ENCODE measurements at places on chromosomes 11 and 22.

- no peak for ATAC-seq
Observed at GRCh38 chr11:62513626-62514025, 33.0 kb downstream of the AHNAK start.

- ATAC-seq = peak; percentile 34
Observed at GRCh38 chr11:108131993-108132392, 10.6 kb downstream of the ACAT1 start.

- peak; percentile 4 for ATAC-seq
Observed at GRCh38 chr11:62645671-62645945, 805 bp downstream of the GANAB start.

GRCh38 chr22:36258701-36259614 is 6.0 kb downstream of the APOL1 start:
- ATAC-seq = peak; percentile 12

- ATAC-seq = peak; percentile 59
Observed at GRCh38 chr11:116913000-116913399, 75.6 kb upstream of the APOA1 start.

- no peak for ATAC-seq
Observed at GRCh38 chr11:45223496-45223895, 62.6 kb downstream of the SYT13 start.

DNA sequence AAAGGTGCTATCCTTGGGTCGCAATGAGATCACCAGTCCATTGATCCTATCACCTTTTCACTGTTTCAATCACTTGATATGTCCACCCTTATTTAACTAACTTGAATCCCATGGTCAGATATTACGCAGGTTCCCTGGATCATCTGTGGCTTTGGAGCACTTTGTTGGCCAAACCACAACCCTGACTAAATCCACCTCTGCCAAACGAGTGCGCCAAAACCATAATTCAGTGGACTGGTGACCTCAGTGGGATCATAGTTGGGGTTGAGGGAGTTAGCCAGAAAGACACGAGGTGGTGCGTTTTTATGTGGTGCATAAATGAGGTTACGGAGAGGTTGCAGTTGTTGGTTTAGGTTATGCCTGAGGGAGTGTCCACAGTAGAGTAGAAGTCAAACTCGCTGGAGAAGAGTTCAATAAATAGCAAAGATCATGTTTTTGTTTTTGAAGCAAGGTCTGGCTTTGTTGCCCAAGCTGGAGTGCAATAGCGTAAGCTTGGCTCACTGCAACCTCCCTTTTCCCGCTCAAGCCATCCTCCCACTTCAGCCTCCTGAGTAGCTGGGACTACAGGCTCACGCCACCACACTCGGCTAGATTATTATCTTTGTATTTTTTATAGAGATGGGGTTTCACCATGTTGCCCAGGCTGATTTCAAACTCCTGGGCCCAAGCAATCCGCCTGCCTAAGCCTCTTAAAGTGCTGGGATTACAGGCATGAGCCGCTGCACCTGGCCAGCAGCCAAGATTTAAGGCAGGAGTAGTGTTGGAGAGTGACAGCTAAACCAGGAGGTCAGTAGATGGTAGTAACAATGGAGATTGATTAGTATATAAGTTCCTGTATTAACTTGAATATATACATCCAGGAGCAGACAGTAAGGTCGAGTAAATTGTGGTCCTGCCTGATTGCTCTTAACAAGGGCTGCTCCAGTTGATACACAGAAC is 4.5 kb downstream of the FOXR1 start:
- peak; percentile 37 for ATAC-seq

GRCh38 chr11:22930816-22931594 is 70.7 kb upstream of the CCDC179 start:
- no peak for ATAC-seq

GRCh38 chr22:49869086-49869830 is 15.6 kb downstream of the ZBED4 start:
- ATAC-seq = no peak

- peak; percentile 84 for ATAC-seq
Observed at GRCh38 chr11:19200410-19201201, 1.2 kb downstream of the CSRP3 start.

- ATAC-seq = peak; percentile 84
Observed at GRCh38 chr11:78039919-78040671, 17.0 kb upstream of the KCTD14 start.

DNA sequence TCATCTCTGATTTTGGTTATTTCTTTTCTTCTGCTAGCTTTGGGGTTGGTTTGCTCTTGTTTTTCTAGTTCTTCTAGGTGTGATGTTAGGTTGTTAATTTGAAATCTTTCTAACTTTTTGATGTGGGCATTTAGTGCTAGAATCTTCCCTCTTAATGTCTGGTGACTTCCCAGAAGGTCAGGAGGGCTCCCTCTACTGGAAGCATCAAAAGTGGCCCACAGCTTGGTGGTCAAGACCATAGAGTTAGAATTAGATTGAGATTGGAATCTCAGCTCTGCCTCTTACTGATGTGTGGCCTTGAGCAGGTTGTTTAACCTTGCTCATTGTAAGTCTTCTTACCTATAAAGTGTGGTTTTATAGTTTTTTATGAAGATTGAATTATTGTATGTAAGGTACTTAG is 99.3 kb downstream of the FDX1 start:
- no peak for ATAC-seq

DNA sequence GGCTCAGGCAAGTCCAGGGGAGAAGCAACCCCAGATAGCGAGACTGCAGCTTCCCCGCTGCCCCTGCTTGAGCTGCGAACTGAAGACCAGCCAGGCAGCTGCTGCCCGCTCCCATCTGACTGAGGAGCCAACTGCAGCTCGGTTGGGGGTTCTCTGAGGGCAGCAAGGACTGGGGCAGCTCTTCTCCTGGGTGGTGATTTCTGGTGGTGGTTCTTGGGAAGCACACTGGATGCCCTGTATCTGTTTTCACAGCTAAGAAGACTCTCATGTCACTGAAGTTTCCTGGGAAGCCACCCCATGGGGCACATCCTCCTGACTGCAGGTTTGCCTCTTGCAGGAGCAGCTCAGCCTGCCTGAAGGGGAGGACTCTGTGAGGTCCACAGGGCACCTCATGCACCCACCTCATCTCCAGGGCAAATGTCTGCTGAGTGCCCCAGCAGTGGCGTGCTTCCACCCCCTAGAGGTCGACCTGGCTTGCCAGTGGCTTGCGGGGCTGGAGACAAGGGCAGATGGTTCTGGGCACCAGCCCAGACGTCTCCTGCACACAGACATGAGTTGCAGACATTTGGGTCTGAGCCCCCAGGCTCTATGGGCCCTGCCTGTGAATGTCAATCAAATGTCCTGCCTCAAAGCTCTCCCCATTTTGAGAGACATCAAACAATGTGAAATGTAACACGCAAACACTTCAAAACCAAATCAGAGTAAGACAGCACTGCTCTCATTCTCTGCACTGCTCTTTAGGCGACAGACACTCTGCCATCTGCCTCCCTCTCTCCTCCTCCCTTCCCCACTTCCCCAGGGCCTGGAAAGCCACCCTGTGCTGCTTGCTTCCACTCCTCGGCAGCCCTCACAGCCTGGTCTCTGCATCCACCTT is 800.9 kb downstream of the BRD1 start:
- no peak for ATAC-seq

Measured in SK-N-SH treated with all-trans-retinoic acid at 6 μM for 48 hours (cell line).